ENCODE measurements at places on chromosomes 11 and 22.

GRCh38 chr22:29226351-29226981 lies 20.8 kb downstream of the EMID1 start:
- no peak for DNase-seq

DNA sequence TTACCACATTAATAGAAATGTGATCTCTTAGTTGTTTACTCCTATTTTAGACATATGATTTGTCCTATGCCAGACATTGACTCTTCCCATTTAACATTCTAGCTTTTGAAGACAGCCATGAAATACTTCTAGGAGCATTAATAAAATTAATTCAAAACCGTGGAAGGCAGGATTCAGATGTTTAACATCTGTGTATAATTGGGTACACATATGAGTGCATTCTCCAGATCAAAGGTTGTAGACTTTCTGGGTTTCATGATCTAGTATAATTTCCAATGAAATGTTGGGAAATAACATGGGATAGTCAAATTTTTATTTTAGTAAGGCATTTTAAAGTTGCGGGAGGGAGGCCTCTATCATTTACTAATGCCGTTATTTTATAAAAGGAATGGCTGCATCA lies 35.2 kb upstream of the CCDC89 start:
- no peak for DNase-seq

DNA sequence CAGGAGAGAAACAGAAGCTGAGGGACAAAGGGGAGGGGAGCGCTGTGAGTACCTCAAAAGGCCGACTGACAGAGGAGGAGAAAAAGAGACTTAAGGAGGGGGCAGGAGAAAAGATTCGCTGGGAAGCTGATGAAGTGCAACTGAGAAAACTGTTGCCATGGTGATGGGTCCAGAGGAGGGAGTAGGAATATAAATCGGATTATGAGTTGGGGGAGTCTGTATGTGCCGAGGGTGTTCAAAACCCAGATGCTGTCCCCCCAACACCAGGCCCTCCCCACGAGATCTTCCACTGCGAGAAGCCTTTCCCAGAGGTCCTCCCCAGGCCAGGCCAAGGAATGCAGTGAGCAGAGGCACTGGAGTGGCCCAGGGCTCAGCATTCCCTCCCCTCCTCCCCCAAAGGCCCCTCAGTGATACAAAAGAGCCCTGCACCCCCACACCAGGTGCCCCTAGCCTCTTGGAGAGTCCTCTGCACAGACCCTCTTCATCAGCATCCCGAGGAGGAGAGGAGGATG lies 13.7 kb upstream of the BCL9L start:
- no peak for DNase-seq

- peak; percentile 52 for DNase-seq
Measured at GRCh38 chr11:32962016-32962415, 53.7 kb upstream of the DEPDC7 start.

DNA sequence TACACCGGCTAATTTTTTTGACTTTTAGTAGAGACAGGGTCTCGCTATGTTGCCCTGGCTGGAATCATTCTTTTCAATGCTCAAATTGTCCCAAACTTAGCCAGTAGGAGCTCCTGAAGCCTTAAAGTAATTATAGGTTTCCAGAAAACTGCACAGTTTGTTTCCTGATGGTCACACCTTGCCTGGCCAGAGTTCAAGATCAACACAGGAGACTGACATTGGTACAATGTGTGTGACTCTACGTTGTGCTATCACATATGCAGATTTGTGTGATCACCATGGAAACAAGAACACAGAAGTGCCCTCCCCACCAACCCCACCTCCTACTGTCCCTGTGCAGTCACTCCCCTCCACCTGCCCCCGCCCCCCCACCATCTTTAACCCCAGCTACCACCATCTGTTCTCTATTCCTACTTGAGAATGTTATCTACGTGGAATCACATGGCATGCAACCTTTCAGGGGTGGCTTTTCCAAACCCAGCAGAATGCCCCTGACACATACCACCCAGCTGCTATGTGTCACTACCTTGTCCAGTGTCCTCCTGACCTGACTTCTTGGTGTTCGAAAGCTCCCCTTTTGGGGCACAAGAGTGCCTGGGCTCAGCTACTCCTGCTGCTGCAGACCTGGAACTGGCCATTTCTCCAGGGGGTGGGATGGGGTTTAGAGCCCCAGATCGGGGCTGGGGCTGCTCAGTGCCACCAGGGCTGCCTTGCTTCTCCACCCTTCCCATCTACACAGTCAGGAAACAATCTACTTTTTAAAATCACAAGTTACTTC lies 6.1 kb upstream of the NAP1L4 start:
- no peak for DNase-seq

GRCh38 chr11:101466352-101466751 lies 117.5 kb downstream of the TRPC6 start:
- DNase-seq, result no peak

DNA sequence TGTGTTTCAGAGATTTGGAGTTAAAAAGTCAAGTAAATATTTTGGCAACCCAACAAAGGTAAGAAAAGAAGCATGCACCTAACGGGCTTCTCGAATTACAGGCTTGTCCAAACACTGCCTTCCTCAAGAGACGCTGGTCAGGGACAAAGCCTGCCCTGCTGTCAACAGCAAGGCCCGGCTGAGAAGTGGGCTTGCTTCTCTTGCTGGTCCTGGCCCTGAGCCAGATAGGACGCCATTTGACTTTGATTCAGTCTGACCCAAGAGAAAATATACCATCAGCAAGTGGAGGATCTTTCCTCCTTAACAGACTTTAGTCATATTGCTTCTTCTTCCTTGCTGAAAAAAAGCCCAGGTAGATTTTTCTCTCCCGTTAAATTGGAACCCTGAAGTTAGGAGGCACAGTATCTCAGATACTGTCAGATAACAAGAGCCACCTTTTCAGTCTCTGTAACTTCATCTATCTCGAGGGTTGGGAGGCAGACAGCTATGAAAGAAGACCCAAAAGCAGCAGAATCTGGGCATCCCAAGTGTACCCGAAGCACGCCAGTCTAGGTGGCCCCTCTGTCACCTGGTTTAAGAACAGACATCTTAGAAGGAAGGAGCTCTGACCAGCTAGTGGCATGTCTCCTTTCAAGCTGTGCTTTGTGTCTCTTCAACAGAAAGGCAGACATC lies 57.5 kb downstream of the C22orf31 start:
- no peak for DNase-seq

DNA sequence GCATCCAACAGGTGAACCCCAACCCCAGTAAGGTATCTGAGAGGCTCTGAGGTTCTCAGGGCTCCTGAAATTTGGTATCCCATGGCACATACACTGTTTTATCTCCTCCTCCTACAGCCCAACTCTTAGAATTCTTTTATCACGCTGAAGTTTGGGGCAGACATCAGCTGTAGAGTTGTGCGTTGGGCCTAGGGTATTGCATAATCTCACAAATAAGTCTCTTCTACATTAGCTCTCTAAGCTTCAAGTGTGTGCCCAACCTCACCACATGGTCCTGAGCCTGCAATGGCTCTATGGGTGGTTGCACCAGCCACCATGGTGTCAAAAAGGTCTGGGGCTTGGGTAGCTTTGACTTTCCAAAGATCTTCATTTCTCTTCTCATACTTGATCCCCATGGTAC lies 603.0 kb downstream of the BUD13 start:
- DNase-seq, result no peak

DNA sequence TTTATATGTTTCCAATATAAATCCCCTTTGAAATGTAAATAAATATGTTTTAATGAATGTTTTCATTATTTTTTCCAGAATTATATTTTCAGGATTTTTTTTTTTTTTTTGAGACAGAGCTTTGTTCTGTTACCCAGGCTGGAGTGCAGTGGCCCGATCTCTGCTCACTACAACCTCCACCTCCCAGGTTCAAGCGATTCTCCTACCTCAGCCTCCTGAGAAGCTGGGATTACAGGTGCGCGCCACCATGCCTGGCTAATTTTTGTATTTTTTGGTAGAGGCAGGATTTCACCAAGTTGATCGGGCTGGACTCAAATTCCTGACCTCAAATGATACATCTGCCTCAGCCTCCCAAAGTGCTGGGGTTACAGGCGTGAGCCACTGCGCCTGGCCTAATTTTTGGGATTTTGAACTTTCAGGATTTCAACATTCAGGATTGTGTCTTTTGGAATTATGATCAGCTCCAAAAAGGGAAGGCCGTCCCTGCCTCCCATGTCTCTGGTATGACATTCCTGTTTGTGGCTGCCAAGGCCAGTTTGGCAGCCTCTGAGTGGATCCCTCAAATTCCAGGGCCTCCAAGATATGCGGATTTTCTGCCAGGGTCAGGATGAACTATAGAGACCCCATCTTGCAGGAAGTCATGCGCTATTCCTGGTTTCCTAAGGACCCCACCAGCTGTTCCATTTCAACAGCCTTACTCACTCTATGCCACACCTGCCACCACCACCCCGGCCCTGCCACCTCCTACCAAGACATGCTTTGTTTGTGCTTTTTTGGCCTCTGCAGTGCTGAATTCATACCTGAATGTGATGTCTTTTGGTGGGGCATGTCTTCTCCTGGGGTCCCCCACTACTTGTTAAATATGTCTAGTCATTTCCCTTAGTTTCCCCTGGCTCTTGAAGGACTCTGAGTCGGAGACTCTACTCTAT lies 21.9 kb upstream of the TMPRSS4 start:
- no peak for DNase-seq

DNA sequence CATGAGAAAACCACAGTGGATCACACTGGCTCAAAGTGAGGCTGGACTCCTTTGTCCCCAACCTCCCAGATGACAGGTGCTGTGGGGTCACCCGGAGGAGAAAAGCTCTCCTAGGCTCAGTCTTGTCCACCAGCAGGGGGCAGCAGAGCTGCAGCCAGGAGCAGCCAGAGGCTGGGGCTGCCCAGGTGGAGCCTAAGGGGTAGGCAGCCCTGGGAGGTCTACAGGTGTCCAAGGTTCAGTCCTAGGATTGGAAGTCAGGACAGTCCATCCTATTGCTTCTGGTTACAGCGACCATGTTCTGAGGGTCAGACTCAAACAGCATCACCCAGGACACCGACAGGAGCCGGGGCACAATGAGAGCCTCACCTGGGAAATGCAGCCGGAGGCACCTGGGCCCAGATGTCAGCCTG lies 77.6 kb upstream of the IGLL5 start:
- no peak for DNase-seq

- DNase-seq, result no peak
Measured at GRCh38 chr11:106765469-106766258, 252.6 kb downstream of the GUCY1A2 start.

DNA sequence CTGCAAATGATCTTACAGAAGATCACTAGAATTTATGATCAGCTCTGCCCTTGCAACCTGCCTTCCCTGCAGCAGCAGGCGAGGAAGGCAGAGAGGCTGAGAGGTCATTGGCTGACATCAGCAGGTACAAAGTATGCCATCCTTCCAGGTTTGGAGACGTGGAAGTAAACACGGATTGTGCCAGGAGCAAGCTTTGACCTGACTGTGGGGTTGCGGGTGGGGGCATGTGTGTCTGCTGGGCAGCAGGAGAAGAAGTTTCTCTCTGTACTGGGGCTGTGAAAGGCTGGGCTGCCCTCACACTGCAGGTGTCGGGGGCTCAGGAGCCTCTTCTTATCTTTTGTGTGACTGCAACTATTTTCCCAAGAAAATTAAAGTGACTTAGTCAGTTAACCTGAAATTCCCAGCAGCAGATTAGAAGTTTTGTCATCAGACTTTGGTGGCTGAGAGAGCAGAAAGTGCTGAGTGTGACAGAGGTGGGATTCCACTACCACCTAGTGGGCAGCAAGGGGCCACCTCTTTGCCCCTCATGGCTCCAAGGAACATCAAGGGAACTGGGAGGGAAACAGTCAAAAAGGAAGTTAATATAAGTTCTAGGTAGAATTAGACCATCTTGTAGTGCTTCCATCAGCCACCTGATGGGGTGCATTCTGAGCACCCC lies 565.9 kb downstream of the ETS1 start:
- DNase-seq, result no peak

DNA sequence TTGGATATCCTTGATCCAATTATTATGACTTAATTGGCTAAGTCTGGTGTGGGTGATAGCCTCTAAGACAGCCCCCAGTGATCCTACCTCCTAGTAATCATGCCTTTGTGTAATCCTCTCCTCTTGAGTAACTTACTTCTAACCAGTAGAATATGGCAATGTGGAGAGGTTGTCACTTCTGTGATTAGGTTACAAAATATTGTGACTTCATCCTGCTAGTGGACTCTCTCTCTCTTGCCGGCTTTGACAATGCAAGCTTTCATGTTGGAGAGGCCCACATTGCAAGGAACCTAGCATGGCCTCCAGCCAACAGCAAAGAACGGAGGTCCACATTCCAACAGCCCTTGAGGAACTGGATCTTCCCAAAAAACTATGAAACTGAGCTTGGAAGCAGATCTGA lies 19.5 kb downstream of the YPEL4 start:
- DNase-seq, result no peak

- DNase-seq, result no peak
Measured at GRCh38 chr11:62501432-62501891, 45.1 kb downstream of the AHNAK start.

GRCh38 chr11:44574610-44575287 lies 9.3 kb downstream of the CD82 start:
- peak; percentile 77 for DNase-seq

- DNase-seq, result no peak
Measured at GRCh38 chr22:19645391-19645790, 68.9 kb upstream of the SEPTIN5 start.

DNA sequence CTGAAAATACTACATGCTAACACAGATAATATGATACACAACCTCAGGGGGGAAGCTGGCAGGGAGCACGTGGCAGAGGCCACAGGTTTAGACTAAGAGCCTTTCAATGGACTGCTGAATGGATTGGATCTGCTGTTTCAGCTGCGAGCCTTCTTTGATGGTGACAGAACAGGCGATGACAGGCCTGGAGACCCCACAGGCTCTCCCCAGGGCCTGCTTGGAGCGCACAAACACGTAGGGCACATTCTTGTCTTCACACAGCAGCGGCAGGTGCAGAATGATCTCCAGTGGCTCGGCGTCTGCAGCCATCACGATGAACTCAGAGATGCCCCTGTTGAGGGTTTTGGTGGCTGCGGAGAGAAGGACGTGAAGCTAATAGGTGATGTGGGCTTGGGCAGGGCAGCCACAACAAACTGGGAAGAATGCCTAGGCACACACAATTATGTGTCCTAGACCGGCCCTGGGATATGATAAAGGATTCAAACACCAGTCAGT lies 13.8 kb downstream of the SNU13 start:
- DNase-seq, result no peak

GRCh38 chr11:73085189-73085875 lies 56.8 kb downstream of the FCHSD2 start:
- no peak for DNase-seq

- no peak for DNase-seq
Measured at GRCh38 chr11:103794262-103794661, 242.2 kb upstream of the DDI1 start.

DNA sequence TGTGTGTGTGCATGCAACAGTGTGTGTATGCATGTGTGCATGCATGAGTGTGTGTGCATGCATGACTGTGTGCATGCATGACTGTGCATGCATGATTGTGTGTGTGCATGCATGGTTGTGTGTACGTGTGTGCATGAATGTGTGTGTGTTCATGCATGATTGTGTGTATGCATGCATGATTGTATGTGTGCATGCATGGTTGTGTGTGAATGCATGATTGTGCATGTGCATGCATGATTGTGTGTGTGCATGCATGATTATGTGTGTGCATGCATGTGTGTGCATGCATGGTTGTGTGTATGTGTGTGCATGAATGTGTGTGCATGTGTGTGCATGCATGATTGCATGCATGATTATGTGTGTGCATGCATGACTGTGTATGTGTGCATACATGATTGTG lies 1052.0 kb downstream of the TBC1D22A start:
- no peak for DNase-seq

- DNase-seq, result no peak
Measured at GRCh38 chr11:72293910-72294615, 50.1 kb upstream of the PHOX2A start.

GRCh38 chr11:100141201-100141600 lies 545.9 kb upstream of the ARHGAP42 start:
- DNase-seq, result no peak
